ENCODE measurements at places on chromosomes 6 and 20. TPM values are rescaled to one million over a fixed set of nuclear protein-coding genes. Genes with fewer than 3 reads are reported as not detected.
A peak's percentile ranks its signal among the peaks of the same experiment; 100 is the strongest.

The MMP24OS gene
- total RNA-seq: 123 TPM

The HEY2 gene
- total RNA-seq: 2.4 TPM

The NOTCH4 gene
- total RNA-seq: 14.9 TPM

The SLC32A1 gene
- not detected for total RNA-seq

The DNAH8 gene
- 0.03 TPM for total RNA-seq

The RHAG gene
- 0.52 TPM for total RNA-seq

The UNC93A gene
- total RNA-seq: 14.3 TPM

The NFKBIL1 gene
- total RNA-seq: 27.7 TPM

The TSHZ2 gene
- total RNA-seq: 42.9 TPM

The BTN1A1 gene
- not detected for total RNA-seq

The ASXL1 gene
- total RNA-seq: 48.0 TPM

DNA sequence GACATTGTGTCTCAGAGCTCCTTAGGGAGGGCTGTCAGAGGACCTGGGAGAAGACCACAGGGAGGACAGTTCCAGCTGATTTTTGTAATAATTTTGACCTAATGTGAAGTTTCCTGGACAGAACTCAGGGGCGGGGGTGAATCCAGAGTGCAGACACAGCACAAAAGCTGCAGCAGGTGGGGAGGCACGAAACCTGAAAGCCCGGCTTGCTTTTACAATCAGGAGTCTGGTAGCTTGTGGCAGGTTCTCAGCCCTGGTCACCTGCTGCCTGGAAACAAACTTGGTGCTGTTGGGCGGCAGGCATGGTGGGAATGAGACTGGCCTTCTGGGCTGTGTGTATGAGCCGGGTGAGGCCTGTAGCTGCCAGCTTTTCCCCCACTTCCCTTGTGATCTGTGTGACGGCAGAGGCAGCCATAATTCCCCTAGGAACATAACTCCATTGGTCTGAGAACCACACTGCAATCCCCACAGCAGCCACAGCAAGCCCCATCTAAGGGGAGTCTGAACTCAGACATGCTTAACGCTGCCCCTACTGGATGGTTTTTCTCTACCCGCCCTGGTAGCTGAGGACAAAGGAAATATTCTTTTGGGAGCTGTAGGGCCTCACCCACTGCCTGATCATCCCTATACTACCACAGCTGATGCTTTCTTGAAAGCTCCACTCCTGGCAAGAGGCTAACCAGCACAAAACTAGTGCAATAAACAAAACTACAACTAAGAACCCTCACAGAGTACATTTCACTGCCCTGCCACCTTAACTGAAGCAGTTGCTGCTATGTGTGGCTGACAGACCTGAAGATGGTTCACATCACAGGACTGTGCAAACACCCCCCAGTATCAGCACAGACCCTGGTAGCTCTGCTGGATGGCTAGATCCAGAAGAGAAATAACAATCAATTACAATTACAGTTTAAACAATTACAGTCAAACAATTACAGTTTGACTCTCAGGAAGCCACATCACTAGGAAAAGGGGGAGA is 1055.1 kb upstream of the GJE1 start:
- no peak for DNase-seq

GRCh38 chr6:134925800-134926199 is 24.1 kb downstream of the ALDH8A1 start:
- DNase-seq: no peak

DNA sequence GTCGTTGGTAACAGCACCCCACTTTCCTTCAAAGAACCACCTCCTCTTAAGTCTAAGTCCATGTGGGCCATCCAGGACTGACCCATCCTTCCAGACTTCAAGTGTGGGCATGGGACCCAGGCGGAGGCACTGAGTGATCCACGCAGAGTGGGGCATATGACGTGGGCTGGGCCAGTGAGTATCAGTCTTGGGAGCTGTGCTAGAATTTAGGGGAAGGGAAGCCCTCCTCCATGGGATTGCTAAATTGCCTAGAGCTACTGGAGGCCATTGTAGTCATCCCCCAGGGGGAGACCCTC is 35.3 kb upstream of the KCNB1 start:
- no peak for DNase-seq

- DNase-seq: no peak
These were observed 51.3 kb downstream of the DAAM2 start for GRCh38 chr6:39843305-39844020.

GRCh38 chr20:44896583-44896982 is 11.1 kb downstream of the YWHAB start:
- DNase-seq: no peak

GRCh38 chr6:47473791-47474346 is 3.7 kb upstream of the CD2AP start:
- DNase-seq: no peak

GRCh38 chr6:148271711-148272439 is 70.8 kb upstream of the SASH1 start:
- no peak for DNase-seq

DNA sequence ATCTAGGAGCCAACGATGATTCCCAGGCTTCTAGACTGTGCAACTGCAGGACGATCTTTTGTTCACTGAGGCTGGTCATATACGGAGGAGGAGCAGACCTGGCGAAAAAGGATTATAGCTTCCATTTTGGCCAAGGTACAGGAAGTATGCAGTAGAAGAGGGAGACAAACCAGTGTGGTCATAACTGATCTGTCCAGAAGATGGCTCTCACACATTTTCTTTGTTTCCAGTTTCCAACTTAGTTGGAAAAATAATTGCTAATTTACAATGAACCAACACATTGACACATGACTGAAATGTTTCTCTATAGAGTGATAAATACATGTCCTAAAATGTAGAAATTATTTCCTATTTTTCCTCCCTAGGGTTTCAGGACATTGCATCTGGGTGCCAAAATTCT is 364.1 kb upstream of the BTBD3 start:
- no peak for DNase-seq

- no peak for DNase-seq
These were observed 196.1 kb downstream of the LRFN2 start for GRCh38 chr6:40391086-40391485.

GRCh38 chr6:101614774-101615173 is 221.3 kb downstream of the GRIK2 start:
- DNase-seq: no peak

- no peak for DNase-seq
These were observed 296.8 kb upstream of the MARCKS start for GRCh38 chr6:113560376-113560775.

GRCh38 chr6:11094411-11094851 is 797 bp downstream of the SMIM13 start:
- peak; percentile 36 for DNase-seq

DNA sequence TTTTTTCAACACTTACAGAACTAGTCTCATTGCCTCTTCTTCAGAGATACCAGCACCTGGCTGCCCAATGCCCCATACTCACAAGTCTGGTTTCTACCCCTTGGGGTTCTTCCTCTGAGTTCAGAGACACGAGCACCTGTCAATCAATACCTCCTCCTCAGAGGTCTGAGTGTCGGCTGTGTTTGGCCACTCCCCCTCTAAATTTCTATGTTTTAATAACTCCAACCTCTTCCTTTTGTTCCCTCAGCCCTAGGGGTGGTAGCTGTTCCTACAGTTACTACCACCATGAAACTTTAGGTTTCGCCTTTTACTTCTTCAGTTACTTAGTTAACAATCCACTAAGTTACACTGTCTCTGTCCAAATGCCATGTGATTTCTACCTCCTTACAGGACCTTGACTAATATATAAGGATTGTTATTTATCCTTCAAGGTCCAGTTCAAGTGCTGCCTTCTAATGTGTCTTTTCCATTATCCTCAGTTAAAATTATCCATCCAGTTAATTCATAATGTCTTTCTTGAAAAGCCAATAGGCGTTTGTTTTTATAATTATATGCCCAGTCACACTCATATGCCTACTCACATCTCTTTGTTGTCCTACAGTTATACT is 14.6 kb upstream of the PHF20 start:
- DNase-seq: no peak

DNA sequence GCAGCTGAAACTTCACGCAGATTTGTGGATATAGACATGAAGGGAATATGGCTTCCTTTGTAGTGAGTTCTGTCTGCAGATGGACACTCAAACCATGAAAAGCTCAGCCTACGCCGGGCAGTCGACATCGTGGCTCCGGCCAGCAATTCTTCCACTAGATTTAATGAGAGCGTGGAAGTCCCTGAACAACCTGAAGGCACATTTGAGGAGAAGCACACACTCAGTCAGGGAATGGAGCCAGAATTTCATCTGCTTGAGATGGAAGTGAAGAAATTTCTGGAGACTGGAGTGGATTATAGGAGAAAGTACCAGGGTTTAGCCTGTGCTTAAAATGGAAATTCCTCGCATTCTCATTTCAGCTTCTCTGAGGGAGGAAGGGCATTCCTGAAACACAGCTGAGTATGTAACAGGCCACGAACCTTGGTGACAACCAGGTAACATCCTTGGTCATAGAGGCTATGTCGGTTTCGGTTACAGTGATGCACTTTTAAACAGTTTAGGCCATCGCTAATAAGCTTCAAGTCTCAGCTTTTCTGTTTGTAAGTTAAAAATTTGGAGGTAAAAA is 80.5 kb upstream of the AGPAT4 start:
- no peak for DNase-seq

- no peak for DNase-seq
These were observed 76.5 kb downstream of the CDKAL1 start for GRCh38 chr6:20610636-20611370.

- DNase-seq: no peak
These were observed 59.8 kb upstream of the HIVEP1 start for GRCh38 chr6:11952316-11952715.

DNA sequence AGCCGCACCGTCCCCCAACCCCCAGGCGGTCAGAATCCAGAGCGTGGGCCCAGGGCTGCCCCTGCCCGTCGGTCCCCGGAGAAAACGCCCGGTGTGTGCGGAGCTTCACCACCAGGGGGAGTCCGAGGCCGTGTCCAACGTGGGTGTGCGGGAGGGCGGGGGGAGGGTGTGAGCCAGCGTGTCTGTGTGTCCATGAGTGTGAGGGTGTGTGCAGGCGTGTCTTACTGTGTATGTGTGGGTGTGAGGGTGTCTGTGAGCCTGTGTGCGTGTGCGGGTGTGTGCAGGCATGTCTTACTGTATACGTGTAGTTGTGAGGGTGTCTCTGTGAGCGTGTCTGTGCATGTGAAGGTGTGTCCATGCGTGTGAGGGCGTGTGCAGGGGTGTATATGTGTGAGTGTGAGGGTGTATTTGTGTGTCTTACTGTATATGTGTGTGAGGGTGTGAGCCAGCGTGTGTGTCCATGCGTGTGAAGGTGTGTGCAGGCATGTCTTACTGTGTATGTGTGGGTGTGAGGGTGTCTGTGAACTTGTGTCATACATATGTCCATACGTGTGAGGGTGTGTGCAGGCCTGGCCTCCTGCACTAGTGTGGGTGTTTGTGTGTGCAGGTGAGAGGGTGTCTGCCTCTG is 24.6 kb upstream of the GATA5 start:
- DNase-seq: peak; percentile 66

DNA sequence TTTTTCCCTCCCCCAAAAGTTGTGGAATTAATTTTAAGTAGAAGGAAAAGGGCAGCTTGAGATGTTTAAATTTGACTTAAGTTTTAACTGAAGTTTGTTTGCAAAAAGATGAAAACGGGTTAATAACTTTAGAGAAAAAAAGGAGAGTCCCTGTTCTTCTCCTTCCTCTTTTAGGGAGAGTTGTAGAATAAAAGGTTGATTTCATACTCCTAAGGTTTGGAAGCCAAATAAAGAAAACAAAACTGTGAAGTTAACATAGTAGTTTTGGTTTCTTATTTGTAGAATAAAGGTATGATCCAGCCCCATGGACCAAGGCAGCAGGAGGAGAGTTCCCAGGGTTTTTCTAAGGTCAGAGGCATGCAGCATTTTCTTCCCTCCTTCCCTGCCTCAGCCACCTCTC is 33.4 kb downstream of the FOXO3 start:
- DNase-seq: no peak

- DNase-seq: no peak
These were observed 4.7 kb upstream of the CCN6 start for GRCh38 chr6:112049026-112049799.

GRCh38 chr6:168377484-168377855 is 57.9 kb upstream of the DACT2 start:
- no peak for DNase-seq

GRCh38 chr6:137869549-137870307 is 2.7 kb downstream of the TNFAIP3 start:
- DNase-seq: no peak

DNA sequence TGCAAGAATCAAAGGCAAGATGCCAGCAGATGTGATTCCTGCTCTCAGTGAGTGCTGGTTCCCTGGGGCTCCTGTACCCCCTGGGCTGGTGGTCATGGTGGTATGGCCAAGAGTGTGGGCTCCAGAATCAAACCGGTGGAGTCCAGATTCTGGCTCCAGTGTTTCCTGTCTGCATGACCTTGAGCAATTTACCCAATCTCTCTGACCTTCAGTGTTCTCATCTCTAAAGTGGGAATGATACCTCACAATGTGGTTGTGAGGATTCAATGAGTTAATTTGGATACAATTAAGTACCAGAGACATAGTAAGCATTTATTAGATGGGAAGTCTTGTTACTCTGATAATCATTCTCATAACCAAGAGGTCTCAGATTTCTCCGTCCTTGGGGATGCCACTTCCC is 218.4 kb upstream of the JARID2 start:
- no peak for DNase-seq

GRCh38 chr20:19435821-19436220 is 223.4 kb downstream of the SLC24A3 start:
- no peak for DNase-seq

DNA sequence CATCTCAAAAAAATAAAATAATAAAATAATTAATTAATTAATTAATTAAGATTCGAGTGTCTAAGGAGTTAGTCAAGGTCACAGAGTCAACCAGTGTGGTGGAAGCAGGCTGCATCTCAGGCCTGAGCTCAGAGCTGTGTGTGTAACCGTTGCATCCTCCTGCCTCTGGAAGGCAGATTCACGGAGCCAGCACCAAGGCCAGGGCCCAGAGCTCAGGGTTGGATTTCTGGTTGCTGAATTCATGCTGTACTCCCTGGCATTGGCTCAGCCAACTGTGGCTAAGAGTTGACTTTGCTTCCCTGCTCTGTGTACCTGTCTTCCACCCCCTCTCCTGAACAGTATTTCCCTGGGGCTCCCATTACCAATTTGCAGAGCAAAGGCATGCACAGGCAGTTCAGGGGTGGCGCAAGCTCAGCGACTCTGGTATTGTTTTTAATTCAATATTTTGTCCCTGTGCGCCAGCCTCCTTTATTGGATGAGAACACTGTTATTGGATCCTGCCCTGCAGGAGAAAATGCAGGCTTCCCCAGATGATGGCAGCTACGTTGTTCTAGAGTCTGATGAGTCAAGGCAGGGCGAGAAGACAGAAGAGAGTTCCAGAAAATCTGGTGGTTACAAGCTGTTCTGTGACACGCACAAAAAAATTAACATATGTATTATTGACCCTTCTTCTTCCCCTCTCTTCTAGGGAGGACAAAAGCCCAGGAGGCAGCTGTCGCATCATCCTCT is 12.3 kb upstream of the CTNNBL1 start:
- no peak for DNase-seq

- DNase-seq: no peak
These were observed 46.8 kb downstream of the LY86 start for GRCh38 chr6:6635291-6635690.

- no peak for DNase-seq
These were observed 26.3 kb upstream of the ZFP64 start for GRCh38 chr20:52217689-52218395.

All from mucosa of gallbladder (tissue), 1 donor.